T-helper 2 cell (primary cell): ENCODE measurements at places on chromosomes 1 and 21.

DNA sequence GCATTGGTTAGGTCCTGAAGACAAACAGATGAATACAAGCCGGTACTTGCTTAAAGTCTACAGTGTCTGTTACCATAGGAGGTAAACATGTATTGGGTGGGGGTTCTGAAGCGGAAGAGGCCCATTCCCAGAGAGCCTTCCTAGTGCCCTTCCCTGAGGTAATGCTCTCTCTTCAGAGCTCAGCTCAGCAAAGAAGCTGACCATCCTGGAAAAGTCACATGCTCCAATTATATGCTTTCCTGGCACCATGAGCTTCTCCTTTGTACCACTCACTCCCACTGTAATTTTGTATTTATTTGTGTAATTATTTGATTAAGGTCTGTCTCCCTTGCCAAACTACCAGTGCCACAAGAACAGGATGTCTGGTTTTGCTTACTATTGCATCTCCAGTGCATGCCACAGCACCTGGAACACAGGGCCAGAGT is 42.0 kb downstream of the RAB3B start:
- no peak for DNase-seq

- no peak for DNase-seq
Observed at GRCh38 chr1:216945538-216946080, 222.4 kb upstream of the ESRRG start.

DNA sequence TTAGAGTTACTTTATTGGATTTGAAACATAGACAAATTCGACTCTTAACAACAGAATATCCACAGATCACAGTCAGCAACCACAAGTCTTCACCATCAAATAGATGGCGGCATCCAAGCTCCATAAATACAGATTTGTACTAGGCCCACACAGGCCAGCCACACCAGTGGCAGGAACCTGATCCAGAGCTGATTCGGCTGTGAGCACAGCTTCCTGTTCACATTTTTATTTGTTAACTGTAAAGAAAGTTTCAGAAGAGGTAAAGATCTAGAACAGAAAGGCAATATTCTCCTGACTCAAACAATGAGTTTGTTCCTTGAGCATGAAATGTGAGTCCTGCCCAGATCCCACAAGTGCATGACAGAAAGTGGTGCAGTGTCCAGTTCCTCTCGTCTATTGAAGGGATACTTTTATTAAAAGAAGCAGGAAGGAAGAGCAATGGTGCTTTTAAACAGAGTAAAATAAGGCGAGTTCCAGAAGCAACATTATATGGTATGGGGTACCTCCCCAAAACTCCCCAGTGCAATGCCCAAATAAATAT is 205.8 kb downstream of the SLC45A1 start:
- peak; percentile 74 for DNase-seq

DNA sequence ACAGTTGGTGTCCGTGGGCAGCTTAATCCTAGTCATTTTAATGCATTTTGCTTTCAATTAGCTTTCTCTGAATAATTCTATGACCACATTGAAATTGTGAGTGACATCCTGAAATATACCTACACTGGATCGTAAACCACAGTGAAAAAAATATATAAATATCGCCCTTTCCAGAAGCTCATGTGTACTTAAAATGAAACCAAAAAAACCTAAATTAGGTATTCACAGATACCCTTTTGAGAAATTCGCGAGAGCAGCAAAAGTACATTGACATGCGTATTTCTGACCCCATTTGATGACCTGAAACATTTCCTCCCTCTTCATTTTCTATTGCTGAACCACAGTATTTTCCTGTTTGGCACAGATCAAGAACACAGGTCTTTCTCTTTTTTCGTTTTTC is 253.8 kb downstream of the LTN1 start:
- no peak for DNase-seq

DNA sequence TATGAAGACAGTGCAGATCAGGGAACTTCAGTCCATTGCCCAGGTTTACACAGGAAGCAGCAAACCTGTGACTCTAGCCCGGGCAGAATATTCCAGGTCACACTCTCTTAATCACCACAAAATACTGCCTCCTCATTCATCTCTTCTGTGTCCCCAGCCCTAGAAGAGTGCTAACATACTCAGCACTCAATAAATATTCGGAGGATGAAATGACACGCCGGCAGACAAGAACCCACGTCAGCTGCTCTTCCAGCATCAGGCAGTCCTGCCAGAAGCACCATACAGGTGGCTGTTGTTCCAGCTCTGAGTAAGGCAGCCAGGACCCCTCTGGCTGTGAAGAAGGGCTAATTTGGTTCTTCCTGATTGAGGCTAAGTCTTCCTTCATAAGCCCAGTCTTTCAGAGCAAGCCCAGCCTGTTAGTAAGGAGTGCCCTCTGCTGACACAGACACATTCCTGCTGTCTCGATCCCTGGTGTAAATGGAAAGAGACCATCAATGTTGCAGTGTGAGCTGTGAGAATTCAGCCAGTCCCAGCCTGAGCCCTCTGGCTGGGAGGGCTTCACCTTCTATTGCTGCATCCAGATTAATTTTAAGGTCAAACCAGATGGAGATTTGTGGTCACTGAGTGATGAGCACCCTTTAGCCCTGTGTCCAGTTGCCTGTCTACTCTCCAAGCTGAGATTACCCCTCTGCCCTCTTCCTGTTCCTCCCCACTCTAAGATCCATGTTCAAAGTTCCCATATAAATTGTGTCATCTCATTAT is 45.0 kb upstream of the KIRREL1 start:
- DNase-seq = no peak

DNA sequence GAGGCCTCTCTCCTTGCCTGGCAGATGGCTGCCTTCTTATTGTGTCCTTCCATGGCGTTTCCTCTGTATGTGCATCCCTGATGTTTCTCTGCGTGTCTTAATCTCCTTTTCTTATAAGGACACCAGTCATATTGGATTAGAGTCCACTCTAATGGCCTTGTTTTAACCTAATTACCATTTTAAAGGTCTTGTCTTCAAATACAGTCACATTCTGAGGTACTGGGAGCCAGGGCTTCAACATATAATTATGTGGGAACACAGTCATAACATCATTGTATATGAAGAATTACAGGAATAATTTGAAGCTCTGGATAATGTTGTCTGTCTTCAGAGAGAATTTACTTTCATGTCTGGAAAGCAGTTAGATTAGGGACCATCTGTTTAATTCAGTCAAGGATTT is 56.4 kb upstream of the PTGFR start:
- DNase-seq = no peak

DNA sequence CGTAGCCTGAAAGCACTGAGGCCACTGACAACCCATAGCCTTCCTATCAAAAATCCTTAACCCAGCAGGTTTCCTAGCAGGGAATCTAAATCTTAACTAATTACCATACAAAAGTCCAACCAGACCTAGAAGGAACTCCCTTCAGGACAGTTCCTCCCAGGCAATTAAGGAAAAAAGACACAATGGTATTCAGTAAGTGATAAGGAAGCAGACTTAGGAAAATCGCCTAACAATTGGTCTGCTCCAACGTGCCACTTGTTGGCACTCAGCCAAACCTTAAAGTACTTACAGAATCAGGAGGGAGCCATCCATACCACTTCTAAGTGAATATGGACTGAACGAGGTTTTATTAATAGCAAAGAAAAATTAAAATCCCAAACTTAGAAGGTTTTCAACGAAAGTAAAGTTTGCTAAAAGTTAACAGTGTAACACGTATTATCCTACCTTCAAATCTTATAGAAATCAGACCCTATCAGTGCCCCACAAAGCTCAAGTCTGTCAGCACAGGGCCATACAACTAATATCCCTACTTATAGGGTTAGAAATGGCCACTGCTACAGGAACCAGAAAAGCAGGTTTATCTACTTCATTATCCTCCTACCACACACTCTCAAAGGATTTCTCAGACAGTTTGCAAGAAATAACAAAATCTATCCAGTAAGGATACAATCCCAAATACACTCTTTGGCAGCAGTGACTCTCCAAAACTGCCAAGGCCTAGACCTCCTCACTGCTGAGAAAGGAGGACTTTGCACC is 29.0 kb downstream of the SPATA6 start:
- DNase-seq = no peak

DNA sequence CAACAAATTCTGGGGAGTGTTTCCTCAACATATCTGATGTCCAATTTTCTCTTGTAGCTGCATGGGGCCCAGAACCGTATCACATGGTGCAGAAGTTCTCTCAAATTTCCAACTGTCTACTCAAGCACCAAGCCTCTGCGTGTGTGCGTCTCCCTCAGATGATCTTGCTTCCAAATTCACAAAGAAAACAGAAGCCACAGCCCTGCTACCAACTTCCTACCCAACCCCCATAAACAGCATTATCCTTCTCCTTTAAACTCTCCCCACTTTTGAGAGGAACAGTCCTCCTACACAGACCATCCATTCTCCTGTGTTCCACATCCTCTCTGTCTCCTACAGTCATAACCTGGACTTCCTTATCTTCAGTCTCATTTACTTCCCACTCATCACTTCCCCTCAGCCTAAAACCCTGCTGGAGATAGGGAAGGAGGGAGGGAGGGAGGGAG is 354.1 kb downstream of the SMYD3 start:
- DNase-seq = no peak

- no peak for DNase-seq
Observed at GRCh38 chr1:174999936-175000696, at the start of gene CACYBP. Gene CACYBP (plus strand): TSS chr1:174999947. CDS start chr1:175000181, 234 bp downstream.

DNA sequence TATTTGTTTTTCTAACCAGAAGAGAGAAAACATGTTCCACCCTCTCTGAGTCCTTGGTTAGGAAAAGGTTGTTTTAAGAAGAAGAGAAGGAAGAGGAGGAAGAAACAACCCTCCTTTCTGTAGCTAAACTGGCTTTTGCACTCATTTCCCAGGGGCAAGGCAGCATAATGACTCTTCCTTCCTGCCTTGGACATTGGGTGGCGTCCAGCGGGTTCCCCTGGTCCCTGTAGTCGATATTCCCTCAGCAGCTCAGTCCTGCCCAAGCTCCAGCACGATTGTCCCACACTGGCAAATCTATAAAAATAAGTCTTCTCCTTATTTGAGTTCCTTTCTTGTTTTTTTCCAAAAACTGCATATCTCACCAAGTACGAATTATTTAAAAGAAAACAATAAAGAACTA is 81.2 kb downstream of the TEX35 start:
- DNase-seq = no peak

GRCh38 chr21:40830836-40831235 is 16.1 kb downstream of the DSCAM start:
- DNase-seq = no peak

GRCh38 chr1:212482637-212483441 is 50.1 kb downstream of the NENF start:
- DNase-seq = no peak

GRCh38 chr1:206691604-206692003 is 6.9 kb downstream of the MAPKAPK2 start:
- no peak for DNase-seq

DNA sequence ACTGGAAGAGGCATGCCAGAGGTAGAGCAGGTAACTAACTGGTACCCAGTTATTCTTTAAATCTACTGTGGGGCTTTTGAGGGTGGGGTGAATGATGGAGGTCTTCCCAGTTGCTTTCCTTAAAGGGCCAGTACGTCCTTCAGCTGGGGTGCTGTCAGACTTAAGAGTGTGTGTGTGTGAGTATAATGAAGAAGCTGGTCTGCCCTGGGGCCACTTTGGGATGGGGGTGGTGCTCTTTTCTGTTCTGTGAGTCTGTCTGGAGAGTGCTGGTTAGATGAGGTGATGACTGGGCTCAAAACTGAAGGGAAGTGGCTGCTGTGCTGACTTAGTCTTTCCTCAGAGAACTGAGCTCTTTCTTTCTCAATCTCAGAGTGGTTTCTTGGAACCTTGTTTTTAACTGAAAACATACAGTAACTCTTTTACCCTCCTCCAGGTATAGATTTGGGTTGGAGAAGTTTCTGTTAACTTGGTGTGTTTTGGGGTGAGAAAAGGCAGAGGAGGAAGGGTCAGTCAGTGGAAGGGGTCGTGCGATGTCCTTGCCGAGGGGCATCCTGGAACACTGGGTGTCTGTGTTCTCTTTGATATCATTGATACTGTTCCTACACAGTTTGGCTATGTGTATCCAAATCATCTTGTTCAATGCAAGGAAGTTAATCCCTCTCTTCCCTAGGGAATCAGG is 746 bp downstream of the MACF1 start:
- DNase-seq = no peak

GRCh38 chr1:215932558-215932957 is 365.5 kb downstream of the KCTD3 start:
- DNase-seq = no peak

GRCh38 chr1:12171206-12172041 is 4.6 kb downstream of the TNFRSF1B start:
- no peak for DNase-seq

DNA sequence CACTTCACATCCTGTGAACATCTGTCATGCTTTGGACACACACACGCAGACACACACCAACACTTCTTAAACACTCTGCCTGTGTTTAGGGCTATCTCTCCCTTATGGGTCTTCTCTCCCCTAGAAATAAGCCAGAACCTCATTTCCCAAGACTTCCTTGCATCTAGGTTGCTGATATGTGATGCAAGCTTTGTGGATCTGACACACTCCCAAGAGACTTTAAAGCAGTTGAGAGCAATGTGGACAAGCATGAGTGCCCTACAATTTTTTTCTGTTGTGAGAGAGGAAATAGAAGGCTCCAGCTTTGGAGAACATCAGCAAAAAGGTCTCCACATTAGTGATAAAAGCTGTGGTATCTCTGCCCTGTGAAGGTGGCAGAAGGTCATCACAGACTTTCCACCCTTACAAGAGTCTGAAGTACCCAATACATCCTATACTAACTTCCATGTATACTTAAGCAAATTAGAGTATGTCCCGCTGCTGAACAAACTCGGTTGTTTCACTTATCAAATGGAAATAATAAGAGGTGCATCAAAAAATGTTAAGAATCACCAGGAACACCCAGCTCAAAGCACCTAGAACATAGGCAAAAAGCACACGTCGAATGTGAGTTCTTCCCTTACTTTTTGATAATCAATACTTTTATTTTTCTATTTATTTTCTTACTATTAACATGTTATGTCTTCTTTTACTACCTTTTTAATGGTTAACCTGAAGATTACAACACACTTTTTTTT is 267.6 kb downstream of the SETD4 start:
- DNase-seq = no peak

- no peak for DNase-seq
Observed at GRCh38 chr1:226487921-226488320, 60.6 kb upstream of the STUM start.

- no peak for DNase-seq
Observed at GRCh38 chr1:228960705-228961104, 225.4 kb downstream of the RHOU start.

DNA sequence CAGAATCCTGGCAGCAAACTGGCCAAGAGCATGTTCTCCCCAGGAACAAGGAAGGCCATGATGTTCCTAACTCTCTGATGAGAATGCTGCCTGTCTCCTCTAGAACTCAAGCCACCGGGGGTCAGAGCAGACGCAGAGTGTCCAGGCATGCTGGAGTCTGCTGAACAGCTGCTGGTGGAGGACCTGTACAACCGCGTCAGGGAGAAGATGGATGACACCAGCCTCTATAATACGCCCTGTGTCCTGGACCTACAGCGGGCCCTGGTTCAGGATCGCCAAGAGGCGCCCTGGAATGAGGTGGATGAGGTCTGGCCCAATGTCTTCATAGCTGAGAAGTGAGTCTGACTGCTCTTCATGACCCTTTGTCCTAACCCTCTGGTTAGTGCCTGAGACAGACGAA is 23.4 kb downstream of the STYXL2 start:
- DNase-seq = no peak
